ENCODE measurements at places on chromosomes 3 and 15.

- DNase-seq = no peak
Observed at GRCh38 chr3:143170074-143170473, 50.5 kb downstream of the CHST2 start.

DNA sequence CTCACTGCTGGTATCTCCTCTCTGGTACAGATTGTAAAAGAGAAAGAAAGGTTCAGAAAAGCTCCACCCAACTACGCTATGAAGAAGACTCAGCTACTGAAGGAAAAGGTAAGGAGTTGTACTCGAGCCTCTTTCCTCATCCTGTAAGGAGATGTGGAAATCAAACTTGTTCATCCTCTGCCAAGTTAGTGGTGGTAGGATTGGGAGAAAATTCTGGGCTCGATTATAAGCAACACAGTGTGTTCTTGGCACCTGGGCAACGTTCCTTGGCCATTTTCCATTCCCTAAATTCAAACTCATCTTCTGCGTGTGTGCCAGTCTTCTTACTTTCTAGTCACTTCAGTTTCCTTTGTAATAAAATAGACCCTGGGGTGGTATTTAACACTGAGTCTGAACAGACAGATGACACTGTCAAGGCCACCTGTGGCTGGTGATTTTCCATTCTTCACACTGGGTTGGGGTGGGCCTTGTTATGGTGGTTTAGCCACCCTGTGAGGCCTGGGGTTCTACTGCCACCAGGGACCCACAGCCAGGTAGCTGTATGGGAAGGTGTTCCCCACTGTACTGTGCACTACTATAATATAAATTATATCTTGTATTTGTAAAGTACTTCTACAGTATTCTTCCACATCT, 17.1 kb upstream of the ITPKA start:
- DNase-seq = no peak

GRCh38 chr3:45145681-45146614, at the start of gene CDCP1:
Gene CDCP1 (minus strand): TSS chr3:45146378. CDS start chr3:45146287, 91 bp downstream.
- no peak for DNase-seq

DNA sequence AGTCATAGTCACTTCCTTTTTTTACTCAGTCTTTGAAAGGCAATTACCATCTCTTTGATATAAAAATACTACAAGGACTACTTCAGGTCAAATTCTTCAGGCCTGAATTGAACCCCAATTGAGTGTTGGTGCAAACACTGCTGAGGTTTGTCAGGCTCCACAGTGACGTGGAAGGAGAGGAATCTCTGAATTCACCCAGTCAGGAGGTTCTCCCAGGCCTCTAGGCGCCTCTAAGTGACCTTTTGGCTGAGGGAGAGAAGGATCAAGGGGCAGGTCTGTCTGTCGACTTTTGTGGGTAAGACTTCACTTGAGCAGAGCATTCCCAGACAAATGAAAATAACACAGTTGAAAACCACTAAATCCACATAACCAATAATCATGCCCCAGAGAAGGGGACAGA, 227.6 kb upstream of the CHRNA7 start:
- no peak for DNase-seq

DNA sequence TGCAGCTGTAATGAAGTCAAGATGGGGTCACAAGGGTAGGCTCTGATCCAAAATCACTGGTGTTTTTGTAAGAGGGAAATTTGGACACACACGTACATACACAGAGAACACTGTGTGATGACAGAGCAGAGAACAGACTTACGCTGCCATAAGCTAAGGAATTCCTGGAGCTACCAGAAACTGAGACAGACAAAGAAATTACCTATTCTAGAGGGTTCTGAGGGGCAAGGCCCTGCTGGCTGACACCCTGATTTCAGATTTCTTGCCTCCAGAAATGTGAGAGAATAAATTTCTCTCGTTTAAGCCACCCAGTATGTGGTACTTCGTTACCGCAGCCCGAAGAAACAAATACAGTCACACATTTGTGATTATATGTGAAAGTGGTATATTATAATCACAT, 24.8 kb downstream of the CBLB start:
- no peak for DNase-seq

DNA sequence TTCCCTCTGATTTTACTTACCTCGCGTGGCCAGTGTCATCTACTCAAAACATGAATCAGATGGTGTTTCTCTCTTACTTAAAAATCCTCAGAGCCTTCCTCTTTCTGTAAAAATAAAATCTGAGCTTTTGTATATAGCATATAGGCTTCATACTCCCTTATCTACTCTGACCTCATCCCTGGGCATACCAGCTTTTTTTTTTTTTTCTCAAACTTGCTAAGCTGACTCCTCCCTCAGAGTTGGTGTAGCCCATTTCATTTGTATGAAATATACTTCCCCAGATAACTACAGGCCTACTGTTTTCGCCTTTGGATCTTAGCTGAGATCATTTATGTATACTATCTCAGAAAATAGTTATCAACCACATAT, 648.9 kb upstream of the ALCAM start:
- DNase-seq = no peak

DNA sequence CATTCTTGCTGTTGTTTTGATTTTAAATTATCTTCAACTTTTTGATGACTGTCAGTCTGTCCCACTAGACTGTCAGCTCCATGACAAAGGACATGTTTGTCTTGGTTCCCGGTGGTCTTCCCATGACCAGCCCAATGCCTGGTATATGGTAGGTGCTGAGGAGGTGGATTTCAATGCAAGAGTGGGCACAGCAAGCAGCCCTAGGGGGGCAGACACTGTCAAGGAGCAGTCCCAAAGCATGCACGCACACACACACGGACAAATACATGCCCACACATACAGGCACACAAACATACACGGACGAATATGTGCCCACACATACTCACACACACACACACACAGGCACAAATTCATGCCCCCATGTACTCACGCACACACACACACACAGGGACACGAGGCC, 12.0 kb downstream of the KLF15 start:
- DNase-seq = no peak

DNA sequence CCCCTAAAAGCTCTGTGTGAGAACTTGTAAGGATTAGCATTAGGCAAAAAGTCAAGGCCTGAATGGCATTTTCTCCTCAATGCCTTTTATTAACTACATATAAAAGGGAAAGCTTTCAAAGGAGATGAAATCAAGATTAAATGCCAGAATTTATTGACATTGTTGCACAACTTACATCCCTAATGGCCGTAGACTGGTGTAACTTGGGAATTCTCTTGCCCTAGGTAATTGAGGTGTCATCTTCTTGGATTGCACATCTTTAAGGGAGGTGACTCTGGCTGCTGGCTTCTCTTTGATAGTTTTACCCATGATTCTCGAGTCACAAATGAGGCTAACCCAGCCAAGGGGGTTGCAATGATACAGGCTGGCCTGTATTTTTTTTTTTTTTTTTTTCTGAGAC, 249.1 kb downstream of the TBL1XR1 start:
- no peak for DNase-seq

DNA sequence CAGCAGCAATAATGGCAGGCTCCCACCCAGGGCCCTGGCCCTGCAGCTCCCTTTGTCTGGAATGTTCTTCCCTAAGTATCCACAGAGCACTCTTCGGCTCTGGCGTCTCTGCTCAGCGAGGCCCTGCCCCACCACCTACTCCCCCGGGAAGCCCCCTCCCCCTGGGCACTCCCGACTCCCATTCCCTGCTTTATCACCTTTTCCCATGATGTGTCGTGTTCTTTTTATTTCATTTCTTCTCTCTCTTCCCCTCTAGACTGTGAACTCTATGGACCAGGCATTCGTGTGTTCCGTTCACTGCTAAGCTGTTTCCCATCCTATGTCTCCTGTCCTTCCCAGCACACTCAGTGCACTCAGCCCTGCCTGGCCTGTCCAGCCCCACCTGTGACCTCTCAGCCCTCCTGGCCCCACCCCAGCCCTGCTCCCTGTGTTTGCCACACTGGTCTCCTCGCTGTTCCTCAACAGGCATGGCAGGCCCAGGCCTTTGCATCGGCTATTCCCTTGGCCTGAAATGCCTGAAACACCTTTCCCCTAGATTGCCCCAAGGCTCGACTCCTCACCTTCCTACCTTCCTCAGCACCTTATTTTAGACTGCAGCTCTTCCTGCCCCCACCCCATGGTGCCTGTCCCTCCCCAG, 107.4 kb downstream of the TPRA1 start:
- DNase-seq = no peak

- DNase-seq = no peak
Observed at GRCh38 chr15:43107751-43108150, 1.9 kb upstream of the UBR1 start.

- DNase-seq = no peak
Observed at GRCh38 chr3:187150599-187150998, 11.3 kb upstream of the RPL39L start.

GRCh38 chr3:17745894-17746293, 3.5 kb upstream of the TBC1D5 start:
- no peak for DNase-seq

DNA sequence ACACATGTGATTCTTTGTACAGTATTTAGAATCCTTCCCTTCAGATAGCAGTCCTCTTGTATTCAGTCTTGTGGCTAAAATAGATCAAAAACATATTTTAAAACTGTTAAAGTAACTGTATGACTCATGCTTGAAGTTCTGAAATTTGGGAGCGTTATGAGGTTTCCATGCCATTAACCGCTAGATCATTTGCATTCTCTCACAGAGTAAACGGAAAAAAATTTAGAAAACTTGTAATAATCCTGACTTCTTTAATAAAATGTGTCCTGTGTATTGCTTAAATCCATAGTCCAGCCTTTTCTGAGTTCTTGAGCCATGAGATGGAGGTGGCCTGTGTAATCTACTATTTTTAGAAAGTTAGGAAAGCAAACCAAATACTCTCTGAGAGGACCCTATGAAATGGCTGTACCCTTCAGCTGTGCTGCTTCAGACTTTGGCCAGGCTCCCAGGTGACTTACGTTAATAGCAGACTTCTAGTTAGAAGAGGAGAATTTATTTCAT, 33.8 kb downstream of the MBNL1 start:
- DNase-seq = no peak

DNA sequence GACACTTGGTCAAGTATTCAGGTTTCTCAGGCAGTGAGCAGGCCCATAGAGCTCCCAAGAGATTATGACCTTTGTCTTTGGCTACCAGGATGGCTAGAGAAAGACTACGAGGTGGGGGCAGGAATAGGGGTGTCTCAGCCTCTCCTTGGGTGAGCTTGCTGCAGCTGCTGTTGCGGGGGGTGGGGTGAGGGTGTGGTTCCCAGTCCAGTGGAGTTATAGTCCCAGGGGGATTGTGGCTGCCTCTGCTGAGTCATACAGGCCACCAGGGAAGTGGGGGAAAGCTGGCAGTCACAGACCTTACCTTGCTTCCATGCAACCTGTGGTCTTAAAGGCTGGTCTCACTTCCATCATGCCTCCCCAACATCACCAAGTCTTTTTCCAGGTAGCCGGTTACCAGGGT, 31.7 kb downstream of the ATP2C1 start:
- DNase-seq = no peak

DNA sequence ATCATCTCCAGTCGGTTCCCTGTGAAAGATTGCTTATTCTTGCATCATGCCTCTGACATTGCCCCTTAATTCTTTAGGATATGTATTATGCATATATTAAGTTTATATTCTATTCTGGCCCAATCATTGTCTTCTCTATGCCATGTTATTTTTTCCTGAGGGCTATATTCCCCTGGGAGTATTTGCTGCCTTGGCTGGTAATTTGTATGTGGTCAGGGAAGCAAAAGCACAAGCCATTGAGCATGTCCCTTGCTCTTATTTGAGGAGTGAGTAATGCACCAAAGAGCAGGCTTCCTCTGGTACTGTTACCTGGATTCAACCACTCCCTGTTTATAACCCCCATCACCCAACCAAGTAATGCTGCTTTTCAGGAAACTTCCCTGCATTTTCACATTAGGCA, 36.3 kb downstream of the STAC start:
- no peak for DNase-seq

- DNase-seq = no peak
Observed at GRCh38 chr3:45819543-45819942, 22.4 kb downstream of the LZTFL1 start.

GRCh38 chr3:128001576-128001975, 50.7 kb upstream of the SEC61A1 start:
- no peak for DNase-seq

- DNase-seq = no peak
Observed at GRCh38 chr15:62219799-62220198, 54.7 kb upstream of the C2CD4B start.

- DNase-seq = peak; percentile 47
Observed at GRCh38 chr3:133895208-133896001, at the start of gene RAB6B. Gene RAB6B (minus strand): TSS chr3:133895882. CDS start chr3:133895466, 416 bp downstream.

- DNase-seq = no peak
Observed at GRCh38 chr15:81088470-81089013, 45.5 kb upstream of the CFAP161 start.

DNA sequence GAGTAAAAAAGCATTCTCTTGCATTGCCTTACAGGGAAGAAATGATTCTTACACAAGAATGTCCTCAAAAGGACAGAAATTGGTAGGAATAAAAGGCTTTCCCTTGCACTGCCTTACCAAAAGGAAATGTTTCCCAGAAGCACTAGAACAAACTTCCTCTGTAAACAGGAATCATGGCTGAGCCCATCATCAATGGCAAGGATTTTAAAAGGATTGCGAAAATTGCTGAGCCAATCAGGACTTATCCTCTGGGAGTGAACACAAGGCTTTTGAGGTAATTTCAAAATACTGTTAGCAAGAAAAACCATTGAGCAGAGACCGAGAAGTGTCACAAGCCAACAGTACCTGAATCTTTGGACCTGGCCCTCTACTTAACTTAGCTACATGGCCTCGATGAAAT, 897.3 kb downstream of the ROBO1 start:
- DNase-seq = no peak

DNA sequence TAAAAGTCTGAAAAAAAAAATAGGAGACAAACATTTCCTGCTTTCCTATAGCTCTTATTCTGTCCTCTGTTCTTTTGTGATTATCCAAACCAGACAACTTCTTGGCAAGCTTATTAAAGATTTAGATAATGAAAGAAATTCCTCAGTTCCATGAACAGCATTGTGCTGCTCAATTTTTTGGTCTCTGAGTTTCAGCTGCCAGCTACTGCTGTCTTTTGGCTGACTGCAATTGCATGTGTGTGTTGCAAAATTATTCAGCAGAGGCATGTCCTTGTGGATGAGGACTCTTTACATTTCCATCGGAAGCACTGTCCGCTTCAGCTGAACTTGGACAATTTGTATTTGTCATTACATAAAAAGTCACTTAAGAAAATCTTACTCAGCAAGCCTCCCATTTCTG, 397.3 kb upstream of the RASGRP1 start:
- peak; percentile 11 for DNase-seq

- no peak for DNase-seq
Observed at GRCh38 chr3:129413687-129414506, 14.5 kb downstream of the EFCAB12 start.

DNA sequence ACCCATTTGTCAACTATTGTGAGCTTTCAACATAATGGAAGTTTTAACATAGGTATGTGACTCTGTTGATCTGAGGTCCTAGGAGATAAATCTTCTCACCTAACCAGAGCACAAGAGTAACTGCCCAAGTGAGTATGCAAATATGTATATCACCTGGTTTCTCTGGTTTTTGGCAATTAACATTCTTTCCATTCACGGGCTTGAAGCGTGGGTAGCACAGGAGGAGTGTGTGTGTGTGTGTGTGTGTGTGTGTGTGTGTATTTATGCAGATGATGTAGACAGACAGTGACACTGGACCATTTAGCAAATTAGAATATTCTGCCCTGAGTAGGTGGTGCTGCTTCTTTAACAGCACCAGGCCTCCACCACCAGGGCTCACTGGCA, 15.0 kb downstream of the EPHB1 start:
- DNase-seq = no peak

GRCh38 chr15:41334293-41335120, 1.8 kb downstream of the NUSAP1 start:
- DNase-seq = no peak
